ENCODE measurements at places on chromosomes 11 and 22.

DNA sequence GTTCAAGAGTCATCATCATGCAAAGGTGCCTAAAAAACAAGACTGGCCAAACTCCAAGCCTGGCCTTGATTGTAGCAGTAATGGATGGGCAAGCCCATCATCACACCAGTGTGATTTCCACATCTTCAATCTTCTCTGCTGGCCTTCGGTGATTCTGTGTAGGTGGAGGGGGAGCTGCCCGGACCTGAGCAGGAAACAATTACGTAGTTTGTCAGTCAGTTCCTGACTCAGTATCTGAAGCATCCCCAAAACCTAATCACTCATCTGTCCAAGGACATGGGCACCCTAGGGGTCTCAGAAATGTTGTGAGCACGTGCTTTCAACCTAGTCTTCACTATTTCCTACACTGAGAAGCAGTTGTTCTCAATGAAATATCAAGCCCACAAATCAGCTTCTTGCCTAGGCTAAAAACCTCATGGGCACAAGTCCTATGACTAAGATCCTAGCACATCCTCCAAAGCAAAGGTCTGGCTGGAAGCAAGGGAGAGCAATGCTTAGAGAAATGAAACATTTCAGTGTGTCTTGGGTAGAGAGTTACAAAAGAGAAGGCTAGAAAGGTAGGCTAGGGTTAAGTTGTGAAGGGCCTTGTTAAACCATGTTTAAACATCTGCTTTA, 24.6 kb downstream of the ATG16L2 start:
- no peak for DNase-seq

- DNase-seq: no peak
Observed at GRCh38 chr11:135006800-135007199, 594.8 kb upstream of the B3GAT1 start.

DNA sequence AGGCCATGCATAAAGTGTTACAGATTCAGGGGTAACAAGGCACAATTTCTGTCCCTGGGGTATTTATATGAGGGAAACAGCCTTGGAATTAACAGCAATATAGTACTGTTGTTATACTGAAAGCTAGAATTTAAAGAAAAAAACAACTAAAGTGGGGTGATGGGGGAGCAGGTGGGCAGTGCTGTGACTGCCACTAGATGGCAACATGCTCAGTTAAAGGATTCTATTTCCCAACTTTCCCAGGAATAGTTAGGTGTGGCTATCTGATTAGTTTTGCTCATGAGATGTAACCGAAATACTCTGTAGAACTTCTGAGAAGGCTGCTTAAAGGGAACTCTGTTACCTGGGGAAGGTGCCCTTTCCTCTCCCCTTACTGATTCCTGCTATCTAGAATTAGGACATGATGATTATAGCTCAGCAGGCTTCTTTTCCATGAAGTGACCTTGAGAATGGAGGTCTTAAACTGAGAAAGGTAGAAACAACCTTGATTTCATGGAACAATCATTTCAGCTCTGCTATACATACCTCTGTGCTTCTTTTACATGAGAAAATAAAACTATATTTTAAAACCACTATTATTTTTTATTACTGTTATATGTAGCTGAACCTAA, 102.6 kb downstream of the RELT start:
- no peak for DNase-seq

GRCh38 chr22:39299829-39300178, 19.6 kb downstream of the RPL3 start:
- DNase-seq: no peak

DNA sequence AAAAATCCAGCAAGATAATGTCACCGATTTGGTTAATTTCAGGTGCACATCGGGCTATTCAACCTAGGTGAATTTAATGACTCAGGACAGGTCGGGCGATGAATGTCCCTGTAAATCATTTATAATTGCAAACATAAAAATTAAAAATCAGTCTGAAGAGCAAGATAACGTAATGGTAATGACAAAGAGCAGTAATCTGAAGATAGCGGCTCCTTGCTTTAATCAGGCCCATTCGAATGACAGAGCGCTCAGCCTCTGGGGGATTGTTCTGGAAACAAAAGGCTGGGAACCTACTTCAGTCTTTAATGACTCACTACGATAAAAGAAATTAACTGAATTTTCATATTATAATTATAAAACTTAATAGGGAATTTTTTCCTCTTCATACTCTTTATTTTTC, 61.3 kb downstream of the RCN1 start:
- no peak for DNase-seq

GRCh38 chr11:62146476-62147200, 22.8 kb downstream of the INCENP start:
- no peak for DNase-seq

GRCh38 chr11:134330611-134331353, 1.0 kb upstream of the GLB1L2 start:
- DNase-seq: no peak

DNA sequence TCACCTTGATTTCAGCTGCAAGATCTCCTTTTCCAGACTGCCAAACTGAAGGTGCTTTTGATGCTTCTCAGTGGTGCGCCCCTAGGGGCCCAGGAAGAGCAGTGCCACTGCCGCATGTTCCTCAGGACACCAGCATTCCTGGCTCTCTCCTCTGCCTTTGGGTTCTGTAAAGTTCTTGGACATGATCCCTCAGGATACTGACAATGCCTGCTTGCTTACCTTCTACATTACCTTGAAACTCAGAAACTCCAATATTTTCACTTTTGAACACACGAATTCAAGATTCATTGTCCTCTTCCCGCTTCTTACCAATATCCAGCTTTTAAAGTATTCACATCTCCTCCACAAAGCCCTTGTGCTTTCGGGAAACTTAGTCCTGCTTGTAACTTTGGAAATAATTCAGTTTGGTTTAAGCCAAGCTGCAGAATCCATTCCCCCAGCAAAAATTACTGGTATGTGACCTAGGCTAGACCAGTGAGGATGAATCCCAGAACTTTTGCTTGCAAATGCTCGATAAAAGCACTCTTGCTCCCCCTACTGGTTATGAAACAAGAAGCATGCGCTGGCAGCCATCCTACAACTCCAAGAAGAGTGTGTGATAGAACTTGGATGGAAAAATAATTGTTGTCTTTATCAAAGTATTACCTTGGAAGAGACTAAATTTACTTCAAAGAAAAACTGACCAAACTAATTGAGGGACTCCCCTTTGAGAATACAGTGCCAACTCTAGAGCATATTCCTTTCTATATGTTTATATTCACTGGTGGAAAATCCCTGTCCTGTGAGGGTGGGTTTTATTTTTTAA, 16.5 kb upstream of the OR5B21 start:
- DNase-seq: peak; percentile 39

DNA sequence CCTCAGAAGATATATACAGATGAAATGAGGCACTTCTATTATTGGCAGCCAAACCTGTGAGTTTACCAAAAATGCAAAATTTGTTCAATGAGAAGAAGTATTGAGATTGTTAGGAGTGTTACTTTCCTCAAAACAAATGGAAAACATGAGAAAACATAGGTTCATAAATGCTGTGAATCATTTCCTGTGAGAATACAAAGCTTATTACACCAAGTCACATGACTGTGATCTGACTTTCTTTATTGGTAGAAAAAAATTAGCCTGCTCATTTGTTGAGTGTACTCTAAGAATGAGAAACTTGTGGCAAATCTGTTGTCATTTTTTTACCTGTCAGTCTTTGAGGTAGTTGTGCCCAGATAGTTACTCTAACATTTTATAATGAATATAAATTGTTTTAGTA, 215.1 kb downstream of the TMEM135 start:
- no peak for DNase-seq

DNA sequence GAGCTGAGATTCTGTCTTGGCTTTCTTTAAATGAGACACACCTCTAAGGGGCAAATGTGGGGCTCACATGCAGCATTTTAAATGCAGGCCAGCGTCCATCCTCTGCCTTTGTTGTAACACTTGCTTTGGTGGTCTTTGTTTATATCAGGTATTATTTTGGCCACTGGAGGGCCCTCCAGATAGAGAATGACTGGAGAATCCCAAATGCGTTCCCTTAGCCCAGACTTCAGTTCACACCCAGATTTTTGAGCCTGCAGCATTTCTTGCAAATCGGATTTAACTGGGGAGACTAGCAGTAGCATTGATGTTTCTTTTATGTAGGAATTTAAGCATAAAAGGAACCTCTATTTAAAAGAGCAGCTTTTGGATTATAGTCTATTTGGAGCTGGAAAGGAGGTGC, 200.2 kb upstream of the SORL1-AS1 start:
- no peak for DNase-seq

GRCh38 chr11:44424841-44425240, 114.9 kb upstream of the ALX4 start:
- no peak for DNase-seq

DNA sequence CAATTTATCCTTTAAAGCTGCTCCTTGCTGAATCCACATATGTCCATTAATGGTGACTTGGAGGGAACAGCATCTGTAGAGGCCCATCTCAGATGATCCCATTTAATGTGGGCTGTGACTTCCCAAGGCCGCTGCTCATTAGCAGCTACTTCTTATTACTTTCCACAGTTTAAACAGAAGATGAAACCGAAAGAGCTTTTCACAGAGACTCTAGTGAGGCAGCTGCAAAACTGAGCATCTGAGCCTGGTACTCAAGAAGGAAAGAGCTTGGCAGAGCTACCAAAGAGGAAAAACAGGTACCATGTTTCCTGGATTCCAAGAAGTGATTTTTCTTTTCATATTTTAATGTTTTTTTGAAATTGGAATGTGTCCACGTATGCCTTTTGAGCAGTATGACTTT, 110.5 kb upstream of the NARS2 start:
- DNase-seq: no peak

DNA sequence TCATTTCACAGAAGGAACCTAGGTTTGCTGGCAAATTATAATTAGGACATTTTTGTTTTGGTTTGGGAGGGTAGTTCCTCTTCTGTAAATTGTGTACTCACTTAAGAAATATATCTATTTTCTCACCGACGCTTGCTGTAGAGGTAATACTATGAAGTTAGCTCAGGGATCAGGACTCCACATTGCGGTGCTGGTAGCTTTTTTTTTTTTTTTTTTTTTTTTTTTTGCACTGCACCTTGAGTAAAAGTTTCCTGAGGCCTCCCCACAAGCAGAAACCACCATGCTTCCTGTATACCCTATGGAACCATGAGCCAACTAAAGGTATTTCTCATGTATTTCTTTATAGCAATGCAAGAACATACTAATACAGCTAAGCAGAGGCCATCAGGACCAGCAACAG, 14.7 kb downstream of the UBTFL1 start:
- no peak for DNase-seq

DNA sequence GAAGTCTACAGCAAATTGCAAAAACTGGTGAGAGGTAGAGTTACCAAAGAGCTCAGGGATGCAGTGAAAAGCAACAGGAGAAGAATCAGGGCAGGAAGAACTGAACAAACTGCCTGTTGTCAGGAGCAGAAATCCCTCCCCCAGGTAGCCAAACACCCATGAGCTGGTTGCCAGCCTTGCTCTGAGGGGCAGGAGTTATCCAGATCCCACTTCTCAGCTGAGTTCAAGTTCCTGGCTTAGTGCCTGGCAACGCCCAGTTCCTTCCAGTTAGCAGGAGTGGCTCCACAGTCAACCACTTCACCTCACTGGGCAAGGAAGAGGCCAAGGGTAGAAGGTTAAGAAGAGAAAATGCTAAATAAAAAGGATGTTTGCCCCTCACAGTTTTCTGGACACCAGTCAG, 1.9 kb upstream of the MPZL2 start:
- no peak for DNase-seq

GRCh38 chr22:49004484-49005399, 822.9 kb downstream of the BRD1 start:
- DNase-seq: no peak

DNA sequence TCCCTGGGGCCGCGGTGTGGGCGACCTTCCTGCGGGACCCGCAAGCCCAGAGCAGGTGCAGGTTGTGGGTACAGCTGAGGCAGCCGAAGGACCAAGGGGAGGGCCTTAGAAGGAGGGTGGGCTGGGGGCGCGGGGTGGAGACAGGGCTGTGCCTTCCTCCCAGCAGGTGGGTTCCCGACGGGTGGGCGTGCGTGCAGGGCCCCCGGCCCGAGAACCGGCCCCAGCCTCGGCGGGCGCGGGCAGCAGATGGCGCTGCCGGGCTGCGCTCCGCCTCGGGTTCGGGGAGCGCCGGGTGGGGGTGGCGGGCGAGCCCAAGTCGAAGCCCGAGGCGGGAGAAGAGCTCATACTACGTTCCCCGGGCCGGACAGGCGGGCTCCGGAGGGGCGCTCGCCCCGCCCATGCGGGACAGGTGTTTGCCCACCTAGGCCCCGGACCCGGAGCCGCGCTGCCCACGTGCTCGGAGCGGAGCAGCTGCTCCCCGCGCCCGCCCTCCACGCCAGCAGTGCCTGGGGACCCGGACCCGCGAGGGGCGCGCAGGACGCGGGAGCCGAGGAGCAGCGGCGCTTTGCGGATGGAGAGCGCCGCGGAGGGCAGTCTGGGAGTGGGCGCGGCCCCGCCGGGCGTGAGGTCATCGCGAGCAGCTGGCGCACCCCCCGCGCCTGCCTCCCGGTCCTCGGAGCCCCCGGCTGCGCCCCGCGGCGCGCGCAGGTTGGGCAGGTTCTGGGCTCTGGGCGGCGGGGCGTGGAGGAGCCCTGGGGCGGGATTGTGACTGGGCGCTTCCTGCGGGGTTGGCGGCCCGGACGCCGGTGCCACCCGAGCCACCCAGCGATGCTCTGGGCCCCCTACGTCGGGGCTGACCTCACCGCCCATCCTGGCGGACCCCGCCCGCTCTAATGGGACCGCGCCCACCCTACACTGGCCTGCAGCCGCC, 25.3 kb downstream of the DUSP8 start:
- peak; percentile 55 for DNase-seq

DNA sequence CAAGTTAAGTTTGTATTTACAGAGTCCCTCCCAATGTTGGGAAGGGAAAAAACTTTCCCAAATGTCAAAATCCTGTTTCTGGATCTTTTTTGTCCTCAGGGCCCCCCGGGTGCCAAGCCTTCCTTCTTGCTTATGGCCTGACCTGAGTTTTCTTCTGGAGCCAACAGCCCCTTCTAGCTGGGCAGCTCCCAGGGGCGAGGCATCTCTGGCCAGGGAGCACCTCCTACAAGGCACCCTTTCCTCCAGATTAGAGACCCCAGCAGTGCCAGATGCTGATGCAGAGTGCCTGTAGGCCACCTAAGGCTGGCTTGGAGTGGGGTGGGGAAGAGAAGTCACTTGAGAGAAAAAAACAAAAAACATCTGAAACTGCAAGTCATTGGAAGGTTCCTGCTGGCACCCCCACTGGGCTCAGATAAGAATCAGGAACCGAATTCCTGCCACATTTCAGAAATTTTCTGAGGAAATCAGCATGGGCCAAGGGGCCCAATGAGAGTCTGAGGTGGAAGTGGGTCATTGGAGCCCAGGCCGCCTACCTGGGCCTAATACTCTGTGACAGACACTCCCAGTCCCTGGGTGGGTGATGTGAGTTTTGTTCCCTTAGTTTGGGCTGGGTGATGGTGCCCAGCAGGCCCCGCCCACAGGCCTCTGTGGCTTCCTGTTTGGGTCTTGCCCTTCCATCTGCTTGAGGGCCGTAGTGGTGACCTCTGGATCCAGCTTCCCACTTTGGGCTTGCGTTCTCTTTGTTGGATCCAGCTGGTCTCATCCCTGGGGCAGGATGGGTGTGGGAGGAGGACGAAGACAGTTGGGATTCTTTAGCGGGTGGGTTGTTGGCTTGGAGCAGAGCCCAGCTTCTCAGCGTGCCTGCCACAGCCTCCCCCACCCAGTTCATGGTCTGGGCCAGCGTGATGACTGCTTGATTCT, 40.6 kb downstream of the PARVA start:
- DNase-seq: no peak

All from NCI-H1930 (cell line).